ENCODE measurements at places on chromosomes 4 and X. TPM values are rescaled to one million over a fixed set of nuclear protein-coding genes. Genes with fewer than 3 reads are reported as not detected.

Gene ABLIM2
- 24.0 TPM for total RNA-seq

DNA sequence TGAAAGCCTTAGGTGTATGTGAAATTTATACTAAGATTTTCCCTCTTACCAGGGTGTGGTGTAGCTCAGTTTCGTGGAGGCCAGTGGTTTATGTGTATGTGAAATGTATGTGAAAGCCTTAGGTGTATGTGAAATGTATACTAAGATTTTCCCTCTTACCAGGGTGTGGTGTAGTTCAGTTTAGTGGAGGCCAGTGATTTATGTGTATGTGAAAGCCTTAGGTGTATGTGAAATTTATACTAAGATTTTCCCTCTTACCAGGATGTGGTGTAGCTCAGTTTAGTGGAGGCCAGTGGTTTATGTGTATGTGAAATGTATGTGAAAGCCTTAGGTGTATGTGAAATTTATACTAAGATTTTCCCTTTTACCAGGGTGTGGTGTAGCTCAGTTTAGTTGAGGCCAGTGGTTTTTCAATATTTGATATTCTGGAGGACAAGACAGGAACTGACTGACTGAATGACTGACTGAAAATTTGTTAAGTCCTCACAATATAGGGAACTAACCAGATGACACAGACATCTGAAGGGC lies 143.7 kb downstream of the NEXMIF start:
- no peak for DNase-seq

- no peak for DNase-seq
Measured at GRCh38 chr4:53012738-53013137, 150.6 kb downstream of the RASL11B start.

- DNase-seq, result no peak
Measured at GRCh38 chr4:143586080-143586479, 72.6 kb downstream of the SMARCA5 start.

DNA sequence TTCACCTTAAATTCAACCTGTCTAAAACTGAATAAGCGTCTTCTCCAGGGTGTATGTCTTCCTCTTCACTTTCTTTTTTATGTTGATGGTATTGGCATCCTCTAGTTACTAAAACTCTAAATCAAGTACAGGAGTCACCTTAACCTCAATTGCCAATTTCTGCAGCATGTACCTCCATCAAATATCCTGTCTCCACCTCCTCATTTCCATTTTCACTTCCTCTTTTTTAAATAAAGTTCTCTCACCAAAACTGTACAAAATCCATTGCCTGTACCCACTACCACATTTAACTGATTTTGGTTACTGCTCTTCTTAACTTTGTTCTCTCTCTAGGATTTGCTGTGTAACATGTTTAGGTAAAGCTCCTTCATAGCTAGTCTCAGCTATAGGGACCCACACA lies 9.2 kb upstream of the NPFFR2 start:
- no peak for DNase-seq
